Endothelial cell of coronary artery (primary cell): ENCODE measurements at places on chromosomes 2 and 18. TPM values are rescaled to one million over a fixed set of nuclear protein-coding genes. Genes with fewer than 3 reads are reported as not detected.

The NYAP2 gene
- not detected in 2 replicates for total RNA-seq

The SULT6B1 gene
- total RNA-seq, result not detected in 2 replicates

The MERTK gene
- 15.8 and 17.3 TPM in 2 replicates for total RNA-seq

The LAMA1 gene
- 0.09 and 0.75 TPM in 2 replicates for total RNA-seq

The SLC5A7 gene
- not detected in 2 replicates for total RNA-seq

The TUBB8B gene
- not detected in 2 replicates for total RNA-seq
